ENCODE measurements at places on chromosomes 1 and 21. TPM values are rescaled to one million over a fixed set of nuclear protein-coding genes. Genes with fewer than 3 reads are reported as not detected.

The VWA1 gene
- 48.8 TPM for total RNA-seq

DNA sequence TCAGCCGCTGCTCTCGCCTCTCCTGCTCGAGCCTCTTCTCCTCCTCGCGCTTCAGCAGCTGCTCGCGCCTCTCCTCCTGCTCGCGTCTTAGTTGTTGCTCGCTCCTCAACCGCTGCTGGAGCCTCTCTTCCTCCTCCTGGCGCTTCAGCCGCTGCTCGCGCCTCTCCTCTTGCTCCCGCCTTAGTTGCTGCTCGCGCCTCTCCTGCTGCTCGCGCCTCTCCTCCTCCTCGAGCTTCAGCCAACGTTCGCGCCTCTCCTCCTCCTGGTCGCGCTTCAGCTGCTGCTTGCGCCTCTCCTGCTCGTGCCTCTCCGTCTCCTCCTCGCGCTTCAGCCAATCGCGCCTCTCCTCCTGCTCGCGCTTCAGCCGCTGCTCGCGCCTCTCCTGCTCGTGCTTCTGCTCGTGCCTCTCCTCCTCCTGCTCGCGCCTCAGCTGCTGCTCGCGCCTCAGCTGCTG lies 3.7 kb downstream of the TCHH start:
- no peak for DNase-seq

- no peak for DNase-seq
These were observed 23.9 kb downstream of the GPR161 start for GRCh38 chr1:168112673-168113305.

The CNR2 gene
- not detected for total RNA-seq

The MARK1 gene
- 43.1 TPM for total RNA-seq

The CLCA4 gene
- 4.1 TPM for total RNA-seq

- DNase-seq, result no peak
These were observed 125.9 kb upstream of the GREM2 start for GRCh38 chr1:240737766-240738265.

DNA sequence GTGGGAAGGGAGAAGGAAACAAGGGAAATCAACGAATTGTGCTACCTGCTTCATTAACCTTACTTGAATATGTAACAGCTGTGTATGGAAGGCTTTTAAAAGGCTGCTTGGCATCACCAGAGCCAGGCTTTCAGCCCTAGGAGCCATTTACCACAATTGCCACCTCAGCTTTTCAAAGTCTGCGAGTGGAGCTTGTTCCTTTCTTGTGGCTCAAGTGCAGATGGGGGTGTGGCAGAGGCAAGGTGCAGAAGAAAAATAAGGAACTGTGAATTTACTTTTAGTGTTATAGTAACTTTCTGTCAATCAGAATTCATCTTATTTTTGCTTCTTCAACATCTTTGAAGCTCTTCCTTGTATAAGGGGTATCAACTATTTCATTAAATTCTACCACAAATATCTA lies 17.6 kb downstream of the CLCA2 start:
- DNase-seq, result no peak

The GNG12 gene
- total RNA-seq, result 15.2 TPM

GRCh38 chr21:18204931-18205330 lies 39.7 kb upstream of the CHODL start:
- no peak for DNase-seq

GRCh38 chr1:169427081-169427641 lies at the start of gene CCDC181:
Gene CCDC181, minus strand, starts transcription at chr1:169427474. Its CDS starts 2,547 bp downstream, at chr1:169424927.
- peak; percentile 88 for DNase-seq

DNA sequence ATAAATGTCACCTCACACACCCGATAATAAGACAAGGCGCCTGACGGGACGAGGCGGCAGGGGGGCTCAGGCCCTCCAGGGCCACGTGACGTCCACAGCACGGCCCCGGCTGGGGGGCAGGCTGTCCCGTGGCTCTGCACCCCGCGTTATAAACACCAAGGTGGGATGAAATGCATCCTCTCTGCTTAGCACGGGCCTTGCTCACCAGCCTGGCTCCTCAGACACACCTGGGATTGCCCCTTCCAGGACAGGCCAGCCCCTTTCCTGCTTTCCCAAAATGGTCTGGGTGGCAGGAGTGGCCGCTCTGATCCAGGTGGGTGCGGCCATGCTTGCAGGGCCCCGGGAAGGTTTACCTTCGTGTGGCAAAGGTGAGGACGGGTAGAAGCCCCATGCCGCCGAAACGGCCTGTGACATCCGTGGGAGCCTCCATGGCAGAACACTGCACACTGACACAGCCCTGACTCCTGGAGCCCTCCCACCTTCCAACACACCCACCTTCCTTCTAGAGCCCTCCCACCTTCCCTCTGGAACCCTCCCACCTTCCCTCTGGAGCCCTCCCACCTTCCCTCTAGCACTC lies 35.9 kb downstream of the SLC19A1 start:
- no peak for DNase-seq

The VTCN1 gene
- not detected for total RNA-seq

DNA sequence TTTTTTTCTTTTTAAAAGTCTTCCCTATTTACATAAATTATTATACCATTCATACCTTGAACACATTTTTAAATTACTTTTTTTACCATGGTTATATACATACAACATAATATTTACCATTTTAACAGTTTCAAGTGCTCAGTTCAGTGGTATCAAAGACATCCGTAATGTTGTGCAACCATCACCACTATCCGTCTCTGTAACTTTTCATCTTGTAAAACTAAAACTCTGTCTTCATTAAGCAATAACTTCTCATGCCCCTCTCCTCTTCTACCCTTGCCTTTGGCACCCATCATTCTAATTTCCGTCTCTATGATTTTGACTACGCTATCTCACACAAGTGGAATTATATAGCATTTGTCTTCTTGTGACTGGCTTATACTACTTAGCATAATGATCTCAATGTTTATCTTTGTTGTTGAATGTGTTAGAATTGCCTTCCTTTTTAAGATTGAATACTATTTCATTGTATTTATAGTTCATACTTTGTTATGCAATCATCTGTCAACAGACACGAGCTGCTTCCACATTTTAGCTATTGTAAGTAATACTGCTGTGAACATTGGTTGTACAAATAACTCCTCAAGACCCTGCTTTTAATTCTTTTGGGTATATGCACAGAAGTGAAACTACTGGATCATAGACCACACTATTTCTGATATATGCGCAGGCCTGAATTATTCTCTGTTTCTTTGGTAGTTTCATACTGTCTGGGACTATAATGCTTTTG lies 689.5 kb upstream of the NCAM2 start:
- DNase-seq, result no peak

- DNase-seq, result no peak
These were observed 119.0 kb upstream of the PPP2R5A start for GRCh38 chr1:212166244-212166643.

DNA sequence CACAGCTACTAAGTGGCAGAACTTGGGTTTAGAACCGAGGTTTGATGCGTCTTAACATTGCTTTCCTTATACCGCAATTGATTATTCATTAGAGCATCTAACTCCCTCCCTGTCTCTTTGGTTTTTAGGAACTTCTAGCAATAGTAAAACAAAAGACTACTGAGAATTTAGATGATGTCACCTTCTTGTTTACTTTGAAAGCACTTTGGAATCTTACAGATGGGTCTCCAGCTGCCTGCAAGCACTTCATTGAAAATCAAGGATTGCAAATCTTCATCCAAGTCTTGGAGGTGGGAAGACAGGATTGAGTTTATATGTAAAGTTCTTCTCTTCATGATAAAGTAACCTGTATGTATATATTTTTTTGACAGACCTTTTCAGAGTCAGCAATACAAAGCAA lies 35.0 kb downstream of the ZYG11A start:
- no peak for DNase-seq

DNA sequence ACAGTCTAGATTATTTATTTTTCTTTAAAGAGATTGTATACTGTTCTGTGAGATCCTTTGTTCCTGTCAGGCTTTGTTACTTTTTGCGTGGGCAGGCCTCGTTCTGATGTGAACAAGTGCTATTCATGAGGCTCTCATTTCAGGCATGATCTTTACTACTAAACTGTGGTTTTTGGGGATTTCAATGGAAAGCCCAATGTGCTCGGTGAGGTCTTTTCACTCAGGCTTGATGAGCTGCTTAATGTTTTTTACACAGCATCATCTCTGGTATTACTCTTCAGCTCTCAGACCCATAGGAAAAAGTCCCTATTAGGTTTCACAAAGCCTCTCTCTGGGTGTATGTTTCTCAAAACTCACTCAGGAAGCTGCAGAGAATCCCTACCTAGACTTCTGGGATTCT lies 419.4 kb downstream of the GPATCH2 start:
- DNase-seq, result no peak

- no peak for DNase-seq
These were observed 3.2 kb downstream of the DMBX1 start for GRCh38 chr1:46492871-46493270.

GRCh38 chr1:205962821-205963221 lies 19.6 kb upstream of the SLC26A9 start:
- no peak for DNase-seq

DNA sequence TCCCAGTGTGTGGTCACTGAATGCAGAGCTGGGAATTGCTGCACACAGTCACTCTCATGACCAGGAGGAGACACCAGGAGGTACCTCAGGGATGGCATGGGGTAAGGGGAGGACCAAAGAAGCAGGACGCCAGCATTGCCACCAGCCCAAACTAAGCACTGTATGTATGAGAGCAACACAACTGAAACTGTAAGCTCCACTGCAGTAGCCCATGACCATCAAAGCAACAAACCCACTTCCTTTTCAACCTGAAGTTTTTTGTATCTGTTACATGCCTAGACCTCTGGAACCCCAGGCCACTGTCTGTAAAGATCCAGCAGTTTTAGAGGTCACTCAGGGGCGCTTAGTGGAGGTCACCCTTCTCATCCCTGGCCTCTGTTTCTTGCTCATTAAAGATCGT lies 164.3 kb downstream of the SETD4 start:
- no peak for DNase-seq

- no peak for DNase-seq
These were observed 705.4 kb upstream of the PTBP2 start for GRCh38 chr1:96016219-96016618.

The PRR9 gene
- not detected for total RNA-seq

The NECTIN4 gene
- total RNA-seq, result not detected

GRCh38 chr1:85065550-85065949 lies 17.2 kb upstream of the MCOLN3 start:
- DNase-seq, result no peak

The LCE2A gene
- total RNA-seq, result not detected

DNA sequence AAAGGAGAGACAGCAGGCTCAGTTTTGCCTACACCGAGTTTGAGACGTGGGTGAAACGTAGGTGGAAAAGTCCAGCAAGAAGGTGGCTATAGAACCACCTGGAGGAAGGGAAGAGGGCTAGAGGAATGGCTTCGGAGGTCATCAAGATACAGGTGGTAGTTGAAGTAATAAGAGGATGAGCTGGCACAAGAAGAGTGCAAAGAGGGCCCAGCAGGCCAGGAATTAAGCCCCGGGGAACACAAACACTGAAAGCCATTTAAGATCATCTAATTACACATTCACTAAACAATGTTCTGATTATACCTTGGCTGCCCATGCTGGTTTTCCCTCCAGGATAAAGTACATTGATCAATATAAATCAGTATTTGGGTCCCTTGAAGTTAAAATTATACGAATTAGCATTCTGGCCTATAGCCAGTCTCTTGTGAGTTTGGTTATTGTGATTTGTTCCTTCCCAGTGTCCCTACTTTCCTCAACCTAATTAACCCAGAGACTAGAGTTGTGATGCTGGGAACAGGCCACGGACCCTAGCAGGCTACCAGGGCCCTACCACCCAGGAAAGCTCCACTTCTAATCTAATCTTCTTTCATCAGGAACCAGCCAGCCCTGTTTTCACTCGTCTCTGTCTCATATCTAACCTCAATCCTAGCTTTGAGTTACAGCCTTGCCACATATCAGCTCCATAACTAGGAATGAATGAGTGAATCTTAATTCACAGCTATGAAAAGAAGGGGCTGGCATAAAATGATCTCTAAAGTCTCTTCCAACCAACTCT lies 26.4 kb upstream of the PPP1R15B start:
- no peak for DNase-seq

The HUNK gene
- 7.6 TPM for total RNA-seq
